Stimulated activated CD4-positive, alpha-beta T cell treated with anti-CD3 and anti-CD28 coated beads, Interleukin-1b, Interleukin-23, amount 100 ng/mL, for 1 hour (primary cell): ENCODE measurements at places on chromosomes 7 and 10.

- no peak for DNase-seq
Measured at GRCh38 chr10:117137031-117137910, 799 bp downstream of the VAX1 start.

- no peak for DNase-seq
Measured at GRCh38 chr7:126790763-126791162, 462.0 kb downstream of the GRM8 start.

DNA sequence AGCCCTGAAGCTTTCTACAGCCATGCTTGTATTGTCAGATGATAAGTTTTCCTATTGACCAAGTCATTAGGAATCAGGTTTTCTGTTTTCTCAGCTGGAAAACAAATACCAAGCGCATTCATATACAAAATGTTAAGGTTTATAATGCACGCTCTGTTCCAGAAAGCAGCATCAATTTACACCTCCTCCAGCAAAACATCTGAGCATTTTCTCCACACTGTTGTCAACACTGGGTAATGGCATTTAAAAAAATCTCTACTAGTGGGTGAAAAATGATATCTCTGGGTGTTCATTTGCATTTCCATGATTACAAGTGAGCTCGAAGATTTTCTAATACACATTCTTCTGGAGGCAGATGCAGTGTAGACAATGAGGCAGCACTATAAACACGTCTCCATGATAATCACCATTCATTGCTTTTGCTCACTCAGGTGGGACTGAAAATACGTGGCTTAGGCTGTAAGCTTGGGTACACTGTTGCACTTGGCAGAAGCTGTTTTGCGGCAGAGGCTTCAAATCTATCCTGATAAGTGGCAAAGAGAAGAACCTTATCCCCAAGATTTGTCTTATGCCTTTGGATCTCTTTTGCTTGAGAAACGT, 114.8 kb upstream of the PLPP4 start:
- DNase-seq = no peak

DNA sequence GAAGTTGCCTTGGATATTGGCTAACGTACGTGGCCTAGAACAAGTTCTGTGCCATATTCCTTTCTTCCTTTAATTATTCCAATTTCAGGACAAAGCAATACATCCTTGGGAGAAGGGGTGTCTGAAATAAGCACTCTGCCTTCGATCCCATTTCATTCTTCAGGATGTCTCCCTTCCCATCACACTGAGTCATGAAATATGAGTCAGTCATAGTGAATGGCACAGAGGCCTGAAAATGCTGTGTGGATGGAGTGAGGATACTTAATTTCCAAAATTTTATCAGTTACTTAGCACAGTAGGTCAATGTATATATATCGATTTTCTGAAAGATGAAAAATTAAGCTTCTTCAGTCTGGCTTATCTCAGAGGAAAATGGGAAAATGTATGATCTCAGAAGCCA, 19.5 kb downstream of the EVX1 start:
- DNase-seq = no peak

DNA sequence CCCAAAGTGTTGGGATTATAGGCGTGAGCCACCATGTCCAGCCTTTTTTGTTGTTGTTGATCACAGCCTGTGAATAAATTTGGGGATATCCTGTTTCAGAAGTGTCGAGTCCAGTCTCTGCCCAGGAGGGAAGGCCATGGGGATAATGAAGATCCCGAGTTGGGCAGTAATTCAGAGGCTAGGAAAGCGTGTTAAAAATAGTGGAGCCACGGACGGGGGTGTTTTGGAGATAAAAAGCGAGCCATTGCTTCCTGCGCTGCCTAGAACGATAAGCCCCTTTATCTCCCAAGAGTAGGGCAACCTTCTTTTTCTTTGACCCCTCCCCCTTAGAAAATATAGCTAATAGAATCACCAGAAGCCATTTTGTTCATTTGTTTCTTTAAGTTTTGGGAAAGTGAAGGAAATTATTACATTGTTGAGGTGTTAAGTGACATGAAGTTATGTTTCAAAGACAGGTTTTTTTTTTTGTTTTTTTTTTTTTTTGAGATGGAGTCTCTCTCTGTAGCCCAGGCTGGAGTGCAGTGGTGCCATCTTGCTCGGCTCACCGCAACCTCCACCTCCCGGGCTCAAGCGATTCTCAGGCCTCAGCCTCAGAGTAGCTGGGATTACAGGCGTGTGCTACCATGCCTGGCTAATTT, 43.3 kb downstream of the IL15RA start:
- DNase-seq = no peak

DNA sequence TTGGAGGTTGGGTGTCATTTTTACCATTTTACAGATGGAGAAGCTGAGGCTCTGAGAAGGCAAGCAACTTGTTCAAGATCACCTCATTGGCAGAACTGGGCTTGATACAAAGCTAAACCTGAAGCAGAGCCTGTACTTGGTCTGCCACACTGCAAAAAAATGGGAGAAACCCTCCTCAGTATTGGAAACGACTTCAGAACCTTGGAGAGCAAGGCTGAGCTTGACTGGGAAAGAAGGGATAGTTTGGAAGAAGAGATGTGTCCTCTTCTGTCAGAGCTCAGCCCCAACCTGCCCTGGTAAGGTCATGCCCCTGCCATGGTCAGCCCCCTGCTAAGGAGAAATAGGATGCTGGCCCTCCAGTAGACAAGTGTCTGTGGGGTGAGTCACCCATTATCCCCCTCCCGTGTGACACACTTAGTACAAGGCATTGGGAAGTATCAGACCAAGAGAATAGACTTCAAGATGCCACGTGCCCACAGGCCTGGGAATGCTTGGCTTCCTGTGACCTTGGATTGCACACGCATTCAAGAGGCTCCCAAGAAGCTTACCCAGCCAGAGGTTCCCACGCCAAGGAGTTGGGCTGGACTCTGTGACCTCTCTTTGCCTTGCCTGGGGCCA, 56.2 kb upstream of the SMNDC1 start:
- DNase-seq = no peak
